NCI-H2171 treated with DMSO at 0.1 percent for 48 hours (cell line): ENCODE measurements at places on chromosomes 12 and 14.

DNA sequence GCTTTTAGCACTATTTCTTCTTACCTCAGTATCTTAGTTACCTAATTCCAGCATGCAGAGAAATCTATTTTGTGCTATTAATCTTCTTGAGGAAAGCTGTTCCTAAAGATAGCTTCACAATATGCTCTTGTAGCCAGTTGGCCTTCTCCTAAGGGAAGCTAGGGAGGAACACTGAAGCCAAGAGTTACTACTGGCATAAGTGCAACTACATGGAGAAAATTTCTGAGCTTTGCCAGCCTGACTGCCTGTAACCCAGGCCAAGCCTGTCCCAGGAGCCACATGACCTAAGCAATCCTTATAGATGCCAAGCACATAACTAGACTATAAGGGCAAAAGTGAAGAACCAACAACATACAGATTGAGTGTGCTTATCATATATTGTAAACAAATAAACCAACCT, 890.2 kb downstream of the FLRT2 start:
- no peak for DNase-seq

DNA sequence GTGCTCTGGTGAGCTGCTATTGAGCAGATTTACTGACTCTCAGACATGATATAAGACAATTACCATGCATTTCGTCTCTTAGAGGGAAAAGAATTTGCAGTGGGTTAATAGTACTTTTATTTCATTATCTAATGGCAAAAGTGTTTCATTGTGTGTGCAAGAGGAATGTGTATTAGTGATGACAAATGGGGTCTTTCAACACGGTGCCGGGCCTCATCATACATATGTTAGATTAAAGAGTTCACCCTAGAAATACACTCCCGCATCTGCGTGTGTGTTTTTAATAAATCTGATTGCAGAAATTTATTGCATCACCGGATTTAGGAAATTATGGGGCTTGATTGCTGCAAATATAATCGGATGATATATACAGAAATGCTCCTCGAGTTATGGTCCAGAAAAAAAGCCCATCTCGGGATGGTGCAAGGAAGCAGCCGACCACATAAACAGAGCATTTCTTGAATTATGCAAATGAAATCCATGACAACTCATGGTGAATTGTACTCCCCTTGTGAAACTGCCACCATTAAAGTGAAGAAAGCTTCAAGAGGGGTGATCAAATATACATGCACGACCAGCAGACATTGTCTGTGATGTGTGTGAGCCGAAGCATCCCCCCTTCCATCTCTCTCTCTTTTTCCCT, 156.0 kb downstream of the PHETA1 start:
- no peak for DNase-seq

GRCh38 chr12:19849208-19849607, 409.9 kb downstream of the AEBP2 start:
- no peak for DNase-seq

GRCh38 chr14:23457587-23458445, 11.7 kb upstream of the NGDN start:
- no peak for DNase-seq

DNA sequence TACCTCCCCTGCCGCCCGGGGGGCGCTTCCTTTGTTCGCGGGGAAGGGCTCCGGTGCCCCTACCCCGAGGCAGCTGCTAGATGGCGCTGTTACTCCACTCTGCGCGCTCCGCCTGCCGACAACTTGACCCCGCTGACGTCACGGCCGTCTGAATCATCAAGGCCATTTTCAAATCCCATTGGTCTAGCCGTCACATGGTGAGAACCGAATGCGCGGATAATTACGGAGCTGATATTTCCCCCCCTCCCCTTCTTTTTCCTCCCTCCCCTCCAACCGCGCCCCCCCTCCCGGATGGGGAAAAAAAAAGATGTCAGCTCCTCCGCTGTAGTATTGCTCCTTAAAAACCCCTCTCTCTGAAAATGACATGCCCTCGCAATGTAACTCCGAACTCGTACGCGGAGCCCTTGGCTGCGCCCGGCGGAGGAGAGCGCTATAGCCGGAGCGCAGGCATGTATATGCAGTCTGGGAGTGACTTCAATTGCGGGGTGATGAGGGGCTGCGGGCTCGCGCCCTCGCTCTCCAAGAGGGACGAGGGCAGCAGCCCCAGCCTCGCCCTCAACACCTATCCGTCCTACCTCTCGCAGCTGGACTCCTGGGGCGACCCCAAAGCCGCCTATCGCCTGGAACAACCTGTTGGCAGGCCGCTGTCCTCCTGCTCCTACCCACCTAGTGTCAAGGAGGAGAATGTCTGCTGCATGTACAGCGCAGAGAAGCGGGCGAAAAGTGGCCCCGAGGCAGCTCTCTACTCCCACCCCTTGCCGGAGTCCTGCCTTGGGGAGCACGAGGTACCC, at the start of gene HOXC10:
TSS of gene HOXC10 (plus strand) at position 246 of the 791 bp plus-strand sequence. CDS start at position 360, 114 bp downstream.
- DNase-seq, result peak; percentile 95

DNA sequence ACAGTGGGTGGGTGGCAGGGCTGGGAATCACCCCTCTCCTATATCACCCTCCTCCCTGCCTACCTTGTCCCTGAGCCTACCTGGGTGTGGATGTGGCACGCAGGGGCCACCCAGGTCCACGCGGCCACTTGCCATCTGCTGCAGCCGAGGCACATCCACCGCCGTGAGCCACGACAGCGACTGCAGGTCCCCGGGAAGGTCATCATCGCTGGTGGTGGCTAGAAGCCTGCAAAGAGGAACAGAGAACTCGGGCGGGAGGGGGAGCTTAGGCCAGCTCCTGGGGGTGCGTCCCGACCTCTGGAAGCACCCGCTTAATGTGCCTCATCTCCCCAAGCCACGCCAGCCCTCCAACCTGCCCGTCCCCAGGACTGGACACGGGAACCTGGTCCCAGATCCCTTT, 19.0 kb downstream of the FOXN4 start:
- DNase-seq, result no peak

DNA sequence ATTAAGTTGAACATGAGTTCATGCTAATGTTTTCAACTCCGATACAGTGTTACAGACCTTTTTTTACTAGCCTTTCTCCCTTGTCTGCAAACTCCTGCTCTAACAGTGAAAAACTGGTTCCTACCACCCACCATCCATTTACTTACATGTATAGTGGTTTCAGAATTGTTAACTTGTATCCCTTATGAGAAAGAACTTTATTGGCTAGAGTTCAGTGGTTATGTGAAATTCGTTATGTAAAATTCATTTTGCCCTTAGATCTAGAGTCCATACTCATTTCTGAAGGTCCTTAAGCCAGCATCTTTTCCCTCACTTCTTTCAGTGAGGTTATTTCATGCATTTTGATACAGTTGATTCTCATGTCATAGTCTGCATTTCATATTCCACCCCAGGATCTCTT, 51.0 kb downstream of the PRKCH start:
- no peak for DNase-seq
